ENCODE measurements at places on chromosomes 2 and 18.
A peak's percentile ranks its signal among the peaks of the same experiment; 100 is the strongest.

DNA sequence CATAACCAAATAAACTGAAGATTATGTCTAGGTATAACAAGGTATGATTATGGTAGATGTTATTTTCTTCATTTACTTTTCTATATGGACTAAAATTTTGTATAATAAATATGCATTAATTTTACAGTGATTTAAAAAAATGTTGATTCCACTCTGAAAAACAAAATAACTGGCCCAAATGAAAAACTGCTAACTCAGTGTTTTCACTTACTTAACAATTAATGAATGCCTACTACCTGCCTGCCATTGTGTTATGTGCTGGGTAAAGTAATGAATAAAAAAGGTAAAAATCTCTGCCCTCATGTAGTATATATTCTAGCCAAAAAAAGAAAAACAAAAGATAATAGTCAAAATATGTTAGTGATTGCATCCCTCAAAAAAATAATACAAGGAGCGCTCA is 29.6 kb upstream of the C2orf15 start:
- DNase-seq = no peak

- no peak for DNase-seq
Measured at GRCh38 chr2:38875227-38875575, 533 bp downstream of the DHX57 start.

DNA sequence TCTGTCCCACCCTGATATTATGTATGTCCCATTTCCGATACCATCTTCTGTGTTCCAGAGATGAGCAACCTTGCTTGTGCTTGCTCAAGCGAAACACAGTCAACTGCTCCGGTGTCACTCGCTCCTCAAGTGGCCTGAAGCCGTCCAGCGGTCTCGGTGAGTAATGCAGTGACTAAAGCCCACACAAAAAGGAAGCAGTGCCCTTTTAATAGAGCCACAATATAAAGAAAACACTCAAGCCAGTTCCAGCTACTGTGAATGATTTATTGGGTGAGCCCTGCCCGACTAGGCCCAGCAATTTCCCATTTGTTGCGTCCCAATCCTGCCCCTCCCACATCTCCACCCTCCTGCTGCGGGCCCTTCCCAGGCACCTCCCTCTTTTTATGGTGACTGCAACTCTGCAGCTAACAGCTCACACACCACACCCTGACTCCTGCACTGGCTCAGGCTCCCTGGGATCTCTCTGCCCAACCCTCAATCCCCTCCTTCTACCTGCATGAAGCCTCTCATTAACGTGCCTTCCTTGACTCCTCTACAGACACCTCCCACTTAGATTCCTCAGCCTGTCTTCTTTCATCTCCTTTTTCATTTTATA is 44.2 kb upstream of the DSC1 start:
- DNase-seq = peak; percentile 15

DNA sequence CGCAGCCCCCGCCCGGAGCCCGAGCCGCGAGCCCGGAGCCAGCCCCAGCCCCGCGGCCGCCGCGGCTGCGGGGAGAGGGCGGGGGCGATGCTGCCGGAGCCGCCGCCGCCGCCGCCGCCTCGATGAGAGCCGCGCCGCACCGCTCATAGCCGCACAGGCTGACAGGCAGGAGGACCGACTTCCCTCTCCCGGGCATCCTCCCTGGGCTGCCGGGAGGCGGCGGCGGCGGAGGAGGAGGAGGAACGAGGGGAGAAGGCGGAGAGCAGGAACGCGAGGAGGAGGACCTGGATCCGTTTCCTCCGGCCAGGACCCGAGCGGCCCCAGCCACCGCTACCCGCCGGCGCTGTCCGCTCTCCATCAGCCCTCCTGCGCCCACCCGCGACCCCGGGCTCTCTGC is 370 bp downstream of the KLHL29 start:
- DNase-seq = peak; percentile 84

GRCh38 chr2:73176205-73176880 is 26.0 kb upstream of the NOTO start:
- DNase-seq = no peak

DNA sequence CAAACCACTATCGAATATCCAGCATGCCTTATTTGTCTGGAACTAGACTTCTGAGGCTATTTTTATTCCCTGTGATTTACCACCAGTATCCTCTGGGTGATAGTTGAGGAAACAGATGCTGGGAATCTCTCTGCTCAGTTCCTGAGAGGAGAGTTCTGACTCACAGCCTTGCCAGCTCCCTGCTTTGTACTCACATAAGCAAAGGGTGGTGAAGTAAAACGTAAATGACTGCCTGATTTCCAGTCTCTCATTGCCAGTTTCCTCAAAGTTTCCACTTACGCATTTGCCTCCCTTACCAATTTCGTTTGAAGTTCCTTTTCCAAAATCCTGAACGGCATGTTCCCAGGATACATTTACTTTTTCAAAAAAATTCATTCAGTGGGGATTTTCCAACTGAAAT is 69.2 kb upstream of the HNRNPA3 start:
- no peak for DNase-seq

DNA sequence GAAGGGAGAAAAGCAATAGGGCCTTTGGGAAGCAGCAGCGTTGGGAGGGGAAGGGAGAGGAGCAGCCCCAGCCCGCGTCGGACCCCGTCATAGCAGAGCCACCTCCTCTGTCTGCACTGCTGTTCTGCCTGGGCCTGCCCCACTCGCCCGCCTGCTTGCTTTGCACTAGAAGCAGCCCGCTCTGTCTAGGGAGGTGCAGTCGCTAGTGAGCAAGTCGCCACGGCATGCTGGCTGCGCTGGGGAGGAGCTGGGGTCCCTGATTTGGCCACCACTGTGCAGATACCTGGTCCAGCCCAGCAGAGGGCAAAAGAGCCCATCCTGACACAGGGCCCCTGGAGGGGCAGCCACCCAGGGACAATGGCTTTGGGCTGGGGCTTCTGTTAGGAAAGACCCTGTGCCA is 8.0 kb upstream of the TMEM214 start:
- DNase-seq = no peak

DNA sequence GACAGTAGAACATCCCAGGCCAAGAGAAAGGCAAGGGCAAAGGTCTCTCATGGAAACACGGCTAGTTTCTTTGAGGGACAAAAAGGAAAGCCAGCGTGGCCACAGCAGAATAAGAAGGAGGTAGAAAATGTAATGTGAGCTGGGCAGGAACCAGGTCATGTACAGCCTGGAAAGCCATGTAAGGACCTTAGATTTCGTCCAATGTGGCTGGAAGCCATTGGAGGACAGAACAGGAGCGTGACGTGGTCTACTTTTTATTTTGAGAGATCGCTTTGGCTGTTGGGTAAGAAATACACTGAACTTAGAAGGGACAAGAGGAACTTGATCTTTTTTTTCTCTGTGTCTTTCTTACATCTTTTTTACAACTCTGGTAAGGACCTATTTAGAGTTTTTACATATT is 57.8 kb upstream of the ANKRD44 start:
- no peak for DNase-seq

DNA sequence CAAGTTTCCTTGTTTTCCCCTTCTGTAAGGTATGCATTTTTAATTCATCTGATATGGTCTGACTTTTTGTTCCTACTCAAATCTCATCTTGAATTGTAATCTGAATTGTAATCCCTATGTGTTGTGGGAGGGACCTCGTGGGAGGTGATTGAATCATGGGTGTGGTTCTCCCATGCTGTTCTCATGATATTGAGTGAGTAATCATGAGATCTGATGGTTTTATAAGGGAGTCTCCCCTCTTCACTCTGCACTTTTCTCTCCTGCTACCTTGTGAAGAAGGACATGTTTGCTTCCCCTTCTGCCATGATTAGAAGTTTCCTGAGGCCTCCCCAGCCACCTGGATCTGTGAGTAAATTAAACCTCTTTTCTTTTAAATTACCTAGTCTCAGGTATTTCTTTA is 476.1 kb downstream of the LPIN1 start:
- DNase-seq = no peak

DNA sequence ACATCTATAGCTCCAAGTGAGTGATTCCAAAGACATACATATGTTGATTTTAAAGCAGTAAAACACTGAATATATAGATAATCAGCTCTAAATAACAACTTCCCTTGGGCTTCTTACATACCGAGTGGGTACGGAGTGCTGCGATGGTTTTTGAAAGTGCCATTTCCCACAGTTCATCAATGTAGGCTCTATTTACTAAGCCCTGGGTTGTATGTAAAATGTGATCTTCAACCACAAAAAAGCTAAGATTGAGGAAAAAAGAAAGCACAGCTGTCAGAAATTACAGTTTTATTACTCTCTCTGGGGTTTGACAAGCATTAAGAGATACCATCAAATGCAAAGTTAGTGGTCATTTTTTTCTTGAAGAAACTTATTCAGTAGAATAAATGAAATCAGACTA is 312.8 kb downstream of the EXOC6B start:
- no peak for DNase-seq

DNA sequence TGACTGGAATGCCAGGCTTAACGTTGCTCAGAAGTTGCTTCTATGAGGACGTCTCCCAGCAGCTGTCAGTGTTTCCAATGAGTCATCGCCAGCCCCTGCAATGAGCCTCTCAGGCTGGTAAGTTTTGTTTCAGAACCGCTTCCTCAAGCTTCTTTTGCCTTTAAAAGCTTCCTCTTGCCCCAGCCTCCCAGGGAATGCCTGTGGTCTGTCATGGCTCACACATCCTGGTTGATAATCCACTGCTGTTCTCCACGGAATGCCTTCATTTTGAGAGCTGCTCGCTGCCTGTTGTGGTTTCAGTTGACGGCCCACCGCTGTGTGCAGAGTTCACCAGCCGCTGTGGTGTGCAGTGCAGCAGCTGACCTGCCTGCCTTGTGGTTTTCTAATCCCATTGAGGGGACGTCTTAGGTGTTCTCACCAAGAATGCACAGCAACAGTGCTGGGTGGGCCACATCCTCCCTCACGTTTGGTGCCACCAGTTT is 96.4 kb downstream of the RTP5 start:
- peak; percentile 75 for DNase-seq

- DNase-seq = no peak
Measured at GRCh38 chr2:119224391-119225104, 914 bp downstream of the STEAP3 start.

DNA sequence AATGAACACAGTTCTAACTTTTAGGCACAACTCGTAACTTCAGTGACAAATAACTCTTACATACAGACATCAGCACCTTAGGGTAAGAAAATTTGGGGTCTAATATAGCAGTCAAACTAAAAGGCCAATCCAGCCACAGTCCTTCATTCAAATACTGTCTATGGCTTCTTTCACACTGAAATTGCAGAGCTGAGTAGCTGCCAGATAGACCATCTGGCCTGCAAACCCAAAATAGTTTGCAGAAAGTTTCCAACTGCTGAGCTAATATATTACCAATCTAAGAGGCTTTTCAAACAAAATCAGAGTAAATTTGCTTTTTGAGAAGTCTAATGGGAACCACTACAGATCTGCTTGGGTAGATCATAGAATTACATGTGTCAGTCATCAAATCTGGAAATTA is 183.4 kb downstream of the GALR1 start:
- no peak for DNase-seq
